ENCODE measurements at places on chromosomes 12 and 14.

- DNase-seq: no peak
Measured at GRCh38 chr14:81309511-81309910, 88.8 kb upstream of the GTF2A1 start.

- DNase-seq: no peak
Measured at GRCh38 chr12:46569826-46570439, 197.4 kb upstream of the SLC38A2 start.

DNA sequence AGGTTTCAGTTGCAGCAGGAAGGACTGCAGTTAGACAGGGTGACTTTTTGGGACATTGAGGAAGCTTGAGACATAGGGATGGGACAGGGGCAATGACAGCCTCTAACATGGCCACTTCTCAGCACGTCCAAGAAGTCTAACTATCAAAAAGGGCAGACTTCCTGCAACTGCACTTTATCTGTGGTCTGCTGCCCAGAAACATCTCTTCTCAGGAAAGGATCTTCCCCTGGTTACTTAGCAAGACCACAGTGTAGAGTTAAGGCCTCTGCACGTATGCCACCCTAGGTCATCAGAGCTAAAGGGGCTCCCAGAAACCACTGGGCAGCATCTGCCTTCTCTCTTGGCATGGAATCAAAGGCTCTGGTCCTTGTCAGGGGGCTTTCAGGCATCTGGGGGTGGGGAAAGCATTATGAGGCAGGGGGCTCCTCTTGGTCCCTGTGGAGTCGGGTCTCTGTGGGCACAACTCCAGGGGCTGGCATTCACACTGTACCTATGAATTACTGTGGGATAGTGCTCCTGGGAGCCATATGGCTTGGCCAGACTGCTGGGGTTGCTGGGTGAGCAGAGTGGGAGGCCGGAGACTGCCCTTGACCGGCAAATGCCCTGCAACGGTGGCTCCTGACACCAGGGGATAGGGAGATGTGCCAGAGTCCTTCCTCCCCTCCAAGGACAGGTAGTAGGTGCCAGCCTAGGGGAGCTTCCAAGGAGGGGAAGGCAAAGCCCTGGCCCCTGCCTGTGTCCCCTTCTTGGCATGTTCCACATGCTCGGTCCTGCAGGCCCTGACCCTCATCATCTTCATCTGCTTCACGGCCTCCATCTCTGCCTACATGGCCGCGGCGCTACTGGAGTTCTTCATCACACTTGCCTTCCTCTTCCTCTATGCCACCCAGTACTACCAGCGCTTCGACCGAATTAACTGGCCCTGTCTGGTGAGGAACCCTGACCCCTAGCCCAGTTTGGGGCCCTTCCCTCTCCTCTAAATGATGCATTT is 1.0 kb downstream of the CMTM5 start:
- no peak for DNase-seq

DNA sequence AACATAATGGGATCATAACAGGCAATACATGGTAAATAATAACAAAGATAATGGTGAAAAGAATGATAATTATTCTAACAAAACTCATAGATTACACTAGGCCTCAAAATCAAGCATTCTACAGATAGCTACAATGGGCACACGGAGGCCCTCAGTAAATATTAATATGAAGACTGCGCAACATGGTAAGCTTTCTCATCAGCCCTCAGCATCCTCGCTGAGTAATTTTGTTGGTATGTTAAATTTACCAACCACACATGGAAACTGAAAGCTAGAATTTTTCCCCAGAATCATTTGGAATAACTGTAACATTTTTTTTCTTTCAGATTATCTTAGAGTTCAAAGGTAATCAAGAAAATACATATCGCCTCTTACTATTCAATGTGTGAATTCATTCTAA is 74.2 kb upstream of the PYGL start:
- no peak for DNase-seq

GRCh38 chr14:88995437-88996198 is 171.2 kb downstream of the TTC8 start:
- no peak for DNase-seq

DNA sequence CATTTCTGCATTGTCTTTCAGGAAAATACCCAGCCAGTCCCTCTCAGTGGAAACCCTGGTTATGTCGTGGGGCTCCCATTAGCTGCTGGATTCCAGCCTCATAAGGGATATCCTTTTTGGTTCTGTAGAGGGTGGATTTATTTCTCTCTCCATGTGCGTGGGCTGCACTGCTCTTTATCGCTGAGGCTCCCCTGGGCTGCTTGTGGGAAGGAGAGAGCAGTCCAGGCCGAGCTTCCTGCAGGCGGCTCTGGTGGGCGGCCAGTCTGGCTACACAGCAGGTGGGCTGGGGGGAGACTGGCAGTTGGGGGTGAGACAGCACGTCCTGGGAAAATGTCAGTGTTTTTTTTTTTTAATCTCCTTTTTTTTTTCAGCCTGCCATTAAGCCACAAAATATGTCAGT is 27.6 kb downstream of the TCTN1 start:
- DNase-seq: no peak

- no peak for DNase-seq
Measured at GRCh38 chr12:52415870-52416750, 10.0 kb upstream of the KRT82 start.

- DNase-seq: no peak
Measured at GRCh38 chr12:123960856-123961255, 11.8 kb downstream of the CCDC92 start.

DNA sequence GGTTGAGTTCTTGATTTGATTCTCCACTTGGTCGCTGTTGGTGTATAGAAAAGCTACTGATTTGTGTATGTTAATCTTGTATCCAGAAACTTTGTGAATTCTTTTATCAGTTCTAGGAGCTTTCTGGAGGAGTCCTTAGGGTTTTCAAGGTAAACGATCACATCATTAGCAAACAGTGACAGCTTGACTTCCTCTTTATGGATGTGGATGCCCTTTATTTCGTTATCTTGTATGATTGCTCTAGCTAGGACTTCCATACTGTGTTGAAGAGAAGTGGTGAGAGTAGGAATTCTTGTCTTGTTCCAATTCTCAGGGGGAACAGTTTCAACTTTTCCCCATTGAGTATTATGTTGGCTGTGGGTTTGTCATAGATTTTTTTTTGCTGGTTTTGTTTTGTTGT is 12.4 kb downstream of the MTRFR start:
- DNase-seq: no peak

- DNase-seq: no peak
Measured at GRCh38 chr14:88518592-88519512, 36.0 kb downstream of the PTPN21 start.

- DNase-seq: no peak
Measured at GRCh38 chr12:22366181-22366580, 31.7 kb upstream of the ST8SIA1 start.

GRCh38 chr12:14850929-14851663 is 7.8 kb upstream of the ART4 start:
- DNase-seq: no peak

DNA sequence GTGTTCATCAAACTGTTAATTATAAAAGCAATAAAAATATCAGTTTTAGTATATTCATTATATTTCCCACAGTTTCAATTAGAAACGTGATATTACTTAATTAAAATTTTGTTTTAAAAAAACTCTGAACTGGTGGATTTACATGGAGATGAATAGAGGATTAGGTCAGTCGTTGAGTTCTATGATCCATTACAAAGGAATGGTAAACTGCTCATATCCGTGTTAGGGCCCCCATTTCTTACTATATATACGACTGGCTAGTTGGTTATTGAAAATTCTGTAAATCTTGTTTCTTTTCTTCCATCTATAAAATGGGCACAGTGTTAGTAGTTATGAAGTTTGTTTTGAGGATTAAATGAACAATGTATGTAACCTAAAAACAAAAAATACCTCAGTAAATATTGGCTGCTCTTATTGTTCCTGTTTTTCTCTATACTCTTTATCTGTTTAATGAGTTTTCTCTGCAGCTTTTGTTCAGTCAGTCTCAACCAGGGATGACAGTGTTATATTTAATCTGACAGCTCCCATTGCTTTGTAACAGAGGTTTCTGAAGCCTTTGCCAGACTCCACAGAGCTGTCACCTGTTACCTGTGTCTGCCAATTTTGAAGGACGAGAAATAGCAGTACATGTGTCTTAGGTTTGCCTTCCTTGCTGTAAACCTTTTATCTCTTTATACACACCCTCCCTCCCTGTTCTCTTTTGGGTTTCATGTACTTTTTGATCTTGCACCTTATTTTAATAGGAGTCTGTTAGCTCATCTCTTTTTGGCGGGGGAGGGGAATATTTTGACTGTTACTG is 41.5 kb downstream of the FRS2 start:
- DNase-seq: no peak

DNA sequence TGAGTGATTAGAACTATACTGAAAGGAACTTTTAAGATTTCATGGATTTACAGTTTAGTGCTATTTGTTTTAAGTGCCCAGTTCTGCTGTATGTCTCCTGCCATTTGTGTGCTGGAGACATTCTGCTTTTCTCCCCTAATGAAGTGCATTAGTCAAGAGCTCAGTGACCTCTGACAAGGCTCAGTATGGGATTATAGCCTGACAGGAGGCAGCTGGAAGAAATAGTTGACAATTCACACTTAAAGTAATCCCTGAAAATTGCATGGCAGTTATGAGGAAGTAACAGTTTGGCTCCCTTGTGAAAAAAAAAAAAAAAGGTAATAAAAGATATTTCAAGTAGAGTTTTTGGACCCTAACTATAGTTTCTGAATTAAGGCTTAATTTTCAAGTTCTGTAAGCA is 70.3 kb downstream of the ALX1 start:
- peak; percentile 81 for DNase-seq

DNA sequence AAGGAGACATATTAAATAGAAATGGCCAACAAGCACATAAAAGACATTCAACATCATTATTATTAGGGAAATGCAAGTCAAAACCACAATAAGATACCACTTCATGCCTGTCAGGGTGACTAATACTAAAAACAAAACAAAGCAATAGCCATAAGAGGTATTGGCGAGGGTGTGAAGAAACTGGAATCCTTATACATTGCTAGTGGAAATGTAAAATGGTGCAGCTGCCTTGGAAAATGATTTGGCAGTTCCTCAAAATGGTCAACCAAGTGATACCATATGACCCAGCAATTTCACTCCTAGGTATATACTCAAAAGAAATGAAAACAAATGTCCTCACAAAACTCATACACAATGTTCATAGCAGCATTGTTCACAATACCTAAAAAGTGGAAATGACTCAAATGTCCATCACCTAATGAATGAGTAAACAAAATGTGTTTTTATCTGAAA is 27.0 kb downstream of the GPR135 start:
- no peak for DNase-seq

GRCh38 chr12:86473231-86473630 is 217.0 kb upstream of the MGAT4C start:
- no peak for DNase-seq
